ENCODE measurements at places on chromosomes 3 and 15. TPM values are rescaled to one million over a fixed set of nuclear protein-coding genes. Genes with fewer than 3 reads are reported as not detected.

FBXO40 gene
- 0.06 TPM for total RNA-seq

- H3K27me3 ChIP-seq, result no peaks in the 10 kb centered on the region
Measured at GRCh38 chr15:101020451-101020850, 101.3 kb downstream of the LRRK1 start.

- no peaks in the 10 kb centered on the region for H3K36me3 ChIP-seq
- no peak overlapping the region for H3K4me3 ChIP-seq
- no peak overlapping the region for H3K27ac ChIP-seq
- DNase-seq, result no peak
Measured at GRCh38 chr3:151230646-151231045, 27.6 kb upstream of the GPR171 start.

GRCh38 chr15:101060576-101061551 is 141.7 kb downstream of the LRRK1 start:
- peaks cover 32% of the 10 kb centered on the region for H3K36me3 ChIP-seq
- no peak overlapping the region for H3K27ac ChIP-seq
- H3K4me1 ChIP-seq, result peaks cover 12% of the 10 kb centered on the region
- H3K4me3 ChIP-seq, result no peak overlapping the region
- H3K27me3 ChIP-seq, result no peaks in the 10 kb centered on the region
- peak; percentile 18 for DNase-seq

DNA sequence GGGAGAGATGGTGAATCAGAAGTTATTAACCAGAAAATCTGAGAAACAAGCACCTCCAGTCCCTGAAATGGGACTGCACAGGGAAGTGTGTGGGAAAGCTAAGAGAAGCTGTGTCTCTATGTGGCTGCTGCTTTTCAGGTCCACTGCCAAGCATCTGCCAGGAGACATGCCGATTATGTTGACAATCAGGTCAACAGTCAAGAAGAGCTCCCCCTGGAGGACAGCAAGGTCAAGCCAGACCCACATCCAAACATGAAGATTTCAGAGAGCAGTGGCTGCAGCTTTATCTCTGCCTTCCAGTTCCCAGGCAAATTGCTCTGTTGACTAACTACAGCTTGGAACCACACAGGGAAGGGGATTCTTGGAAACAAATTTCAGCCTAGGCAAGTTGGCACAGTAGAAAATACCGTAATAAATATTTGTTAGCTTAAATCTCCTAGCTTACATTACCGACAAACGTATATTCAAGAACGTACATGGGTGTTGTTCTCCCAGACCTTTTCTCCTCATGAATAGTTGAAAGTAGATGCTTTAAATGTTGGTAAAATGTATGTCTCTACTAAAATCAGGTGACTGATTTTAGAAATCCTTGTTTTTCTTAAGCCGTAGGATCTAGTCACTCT is 394.5 kb upstream of the RARB start:
- H3K27me3 ChIP-seq, result no peaks in the 10 kb centered on the region
- no peaks in the 10 kb centered on the region for H3K36me3 ChIP-seq
- DNase-seq, result peak; percentile 92
- H3K4me1 ChIP-seq, result peaks cover 28% of the 10 kb centered on the region

- no peaks in the 10 kb centered on the region for H3K27me3 ChIP-seq
- no peak for DNase-seq
- H3K4me3 ChIP-seq, result no peak overlapping the region
- no peak overlapping the region for H3K27ac ChIP-seq
- H3K36me3 ChIP-seq, result no peaks in the 10 kb centered on the region
Measured at GRCh38 chr15:51183076-51183475, 88.4 kb upstream of the TNFAIP8L3 start.

DNA sequence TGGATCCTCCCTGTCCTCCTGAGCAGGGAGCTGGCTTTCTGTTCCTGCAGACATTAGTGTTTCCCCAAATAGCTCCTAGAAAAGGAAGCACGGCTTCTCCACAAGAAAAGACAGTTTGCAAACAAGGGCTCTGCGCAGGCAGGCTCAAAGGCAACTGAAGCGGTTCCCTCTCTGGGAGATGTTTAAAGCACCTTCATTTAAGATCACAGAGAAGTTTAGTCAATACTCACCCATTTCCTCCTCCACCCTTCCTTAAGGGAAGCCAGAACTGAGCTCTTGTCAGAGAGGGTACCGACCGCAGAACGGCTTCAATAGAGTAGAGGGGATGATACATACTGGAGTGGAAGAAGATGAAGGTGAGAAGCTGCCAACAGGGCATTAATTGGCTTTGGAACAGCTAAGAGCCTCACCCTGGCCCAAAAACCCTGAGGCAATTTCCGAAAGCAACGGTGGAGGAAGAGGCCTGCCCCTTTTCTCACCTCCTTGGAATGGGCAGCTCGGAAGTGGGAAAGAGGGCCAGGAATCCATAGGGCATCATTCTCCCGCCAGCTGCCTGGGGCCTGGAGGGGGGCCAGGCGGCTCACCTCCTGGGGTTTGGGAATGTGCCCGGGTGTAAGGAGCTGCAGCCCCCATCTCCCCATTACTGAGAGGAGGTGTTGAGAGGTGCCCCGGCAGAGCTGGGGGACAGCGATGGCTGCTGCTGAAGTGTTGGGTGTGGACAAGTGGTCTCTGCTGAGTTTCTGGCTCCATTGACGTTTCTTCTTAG is 4.8 kb upstream of the EPHB3 start:
- no peak overlapping the region for H3K27ac ChIP-seq
- no peak overlapping the region for H3K4me3 ChIP-seq
- DNase-seq, result no peak
- H3K27me3 ChIP-seq, result no peaks in the 10 kb centered on the region
- H3K36me3 ChIP-seq, result no peaks in the 10 kb centered on the region

REC114 gene
- not detected for total RNA-seq

GRCh38 chr3:40116478-40117177 is 192.9 kb upstream of the EIF1B start:
- H3K36me3 ChIP-seq, result no peaks in the 10 kb centered on the region
- DNase-seq, result no peak
- H3K27me3 ChIP-seq, result no peaks in the 10 kb centered on the region
- no peak overlapping the region for H3K27ac ChIP-seq
- no peaks in the 10 kb centered on the region for H3K4me1 ChIP-seq

DNA sequence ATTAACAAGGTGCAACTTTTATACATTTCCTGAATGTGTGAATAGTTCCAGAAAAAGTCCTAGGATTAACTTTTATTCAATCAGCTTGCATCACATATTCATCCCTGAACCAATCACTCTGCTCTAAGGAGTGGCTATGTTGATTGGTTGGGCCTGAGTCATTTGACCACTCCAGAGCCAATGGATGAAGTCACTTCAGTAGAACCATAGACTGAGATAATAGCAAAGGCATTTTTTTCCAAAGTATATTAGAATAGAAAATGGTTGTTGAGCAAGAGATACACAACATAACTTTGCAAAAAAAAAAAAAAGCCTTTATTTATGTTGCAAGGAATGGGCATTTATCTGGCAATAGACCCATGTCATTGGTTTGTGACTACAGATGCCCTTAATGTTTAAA is 55.5 kb upstream of the AGTR1 start:
- H3K4me1 ChIP-seq, result no peaks in the 10 kb centered on the region
- no peaks in the 10 kb centered on the region for H3K27me3 ChIP-seq
- H3K36me3 ChIP-seq, result no peaks in the 10 kb centered on the region
- H3K27ac ChIP-seq, result no peak overlapping the region
- H3K4me3 ChIP-seq, result no peak overlapping the region

GRCh38 chr3:42525212-42525611 is 22.8 kb downstream of the VIPR1 start:
- no peak overlapping the region for H3K4me3 ChIP-seq
- peak overlapping the region; percentile 30 for H3K27ac ChIP-seq
- H3K4me1 ChIP-seq, result no peaks in the 10 kb centered on the region
- no peak for DNase-seq

NRROS gene
- total RNA-seq, result 17.6 TPM

DNA sequence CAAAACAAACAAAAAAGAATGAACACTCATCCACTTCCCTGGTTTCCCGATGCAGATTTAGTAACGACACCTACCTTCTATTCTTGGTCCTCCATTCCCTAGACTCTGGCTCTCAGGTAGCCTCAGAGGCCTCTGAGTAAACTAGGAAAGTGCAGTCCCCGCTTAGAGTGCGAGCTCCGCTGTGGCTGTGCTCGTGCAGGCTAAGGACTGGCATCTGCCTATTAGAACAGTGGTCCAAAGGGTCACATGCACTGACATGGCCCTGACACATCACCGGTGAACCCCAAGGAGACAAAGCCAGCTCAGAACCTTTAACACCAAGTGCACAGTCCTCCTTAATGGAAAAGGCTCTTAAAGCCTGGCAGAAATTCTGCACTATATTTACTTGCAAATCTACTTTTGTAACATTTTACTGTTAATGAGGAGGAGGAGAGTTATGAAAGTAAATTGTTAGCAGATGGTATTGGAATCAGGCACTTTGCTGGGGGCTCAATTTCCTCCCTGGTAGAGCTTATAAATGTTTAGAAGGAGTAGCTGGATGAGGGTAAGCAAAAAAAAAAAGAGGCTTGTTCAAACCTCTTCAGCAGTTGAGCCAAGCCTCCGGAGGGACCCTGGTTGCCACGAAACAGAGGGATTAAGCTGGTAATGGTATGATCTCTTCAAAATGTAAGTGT is 31.1 kb downstream of the VGLL4 start:
- peaks cover 2% of the 10 kb centered on the region for H3K36me3 ChIP-seq
- no peak overlapping the region for H3K27ac ChIP-seq
- no peak overlapping the region for H3K4me3 ChIP-seq
- peaks cover 51% of the 10 kb centered on the region for H3K4me1 ChIP-seq
- no peaks in the 10 kb centered on the region for H3K27me3 ChIP-seq

GPR149 gene
- not detected for total RNA-seq

GRCh38 chr3:177946048-177946447 is 590.2 kb upstream of the KCNMB2 start:
- H3K27me3 ChIP-seq, result no peaks in the 10 kb centered on the region
- no peak overlapping the region for H3K27ac ChIP-seq
- no peak overlapping the region for H3K4me3 ChIP-seq
- H3K36me3 ChIP-seq, result no peaks in the 10 kb centered on the region
- H3K4me1 ChIP-seq, result no peaks in the 10 kb centered on the region
